ENCODE measurements at places on chromosomes 7 and 10.

DNA sequence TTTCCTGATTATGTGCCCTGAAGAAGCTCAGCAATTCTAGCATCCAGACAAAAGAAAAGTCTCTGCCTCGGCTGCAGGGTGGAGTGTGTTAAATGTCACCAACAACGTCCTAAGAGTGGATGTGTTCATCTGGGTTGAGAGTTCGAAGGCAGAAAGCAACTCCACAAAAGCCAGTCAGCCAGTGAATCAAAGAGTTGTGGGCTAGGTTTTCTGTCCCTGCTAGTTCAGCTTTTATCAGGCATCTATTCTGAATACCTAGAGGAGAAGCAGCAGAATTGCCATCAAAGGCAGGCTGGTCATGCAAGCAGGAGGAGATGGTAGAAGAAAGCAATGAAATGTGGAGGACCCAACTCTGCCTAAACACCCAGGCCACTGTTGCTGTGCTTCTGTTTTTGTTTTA is 205.2 kb downstream of the KLF6 start:
- no peak for DNase-seq

- no peak for DNase-seq
Measured at GRCh38 chr7:68688416-68689086, 909.7 kb upstream of the AUTS2 start.

GRCh38 chr10:93186653-93187052 is 113.0 kb downstream of the CYP26A1 start:
- DNase-seq: no peak

DNA sequence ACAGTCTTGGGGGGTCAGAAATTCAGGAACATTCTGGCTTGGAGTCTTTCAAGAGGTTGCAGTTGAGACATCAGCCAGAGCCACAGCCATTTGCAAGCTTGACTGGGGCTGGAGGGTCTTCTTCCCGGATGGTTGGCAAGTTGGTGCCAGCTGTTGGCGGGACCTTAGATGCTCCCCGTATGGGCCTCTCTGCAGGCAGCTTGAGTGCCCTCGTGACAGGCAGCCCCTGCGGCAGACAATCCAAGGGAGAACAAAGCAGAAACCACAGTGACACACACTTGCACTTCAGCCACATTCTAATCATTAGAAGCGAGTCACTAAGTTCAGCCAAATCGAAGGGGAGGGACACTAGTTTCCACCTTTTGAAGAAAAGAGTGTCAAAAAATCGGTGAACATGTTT is 59.4 kb upstream of the MXI1 start:
- peak; percentile 31 for DNase-seq

DNA sequence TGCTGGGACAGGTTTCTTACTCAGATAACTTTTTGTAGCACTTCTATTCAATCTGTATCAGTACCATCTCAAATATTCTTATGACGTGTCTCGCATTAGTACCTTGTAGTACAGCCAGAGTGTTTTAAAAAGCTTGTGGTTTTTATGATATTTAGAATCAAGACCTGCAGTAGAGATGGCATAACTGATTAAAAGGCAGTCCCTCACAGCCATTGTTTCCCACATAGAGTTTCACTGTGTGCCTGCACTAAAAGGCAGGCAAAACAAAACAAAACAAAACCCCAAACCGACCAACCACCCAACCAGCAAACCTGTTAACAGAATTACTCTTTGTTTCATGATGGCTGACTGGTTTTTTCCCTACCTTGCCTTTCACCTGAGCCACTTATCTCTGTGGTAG is 221.3 kb upstream of the DGKB start:
- DNase-seq: no peak

- no peak for DNase-seq
Measured at GRCh38 chr7:136528329-136528728, 340.1 kb upstream of the CHRM2 start.

GRCh38 chr7:73613954-73614735 is 10.2 kb downstream of the MLXIPL start:
- DNase-seq: no peak

GRCh38 chr7:37541810-37542443 is 93.3 kb upstream of the ELMO1 start:
- DNase-seq: no peak

- no peak for DNase-seq
Measured at GRCh38 chr10:93225938-93226337, 152.2 kb downstream of the CYP26A1 start.

- DNase-seq: no peak
Measured at GRCh38 chr7:112791465-112792168, 1.4 kb upstream of the TMEM168 start.

DNA sequence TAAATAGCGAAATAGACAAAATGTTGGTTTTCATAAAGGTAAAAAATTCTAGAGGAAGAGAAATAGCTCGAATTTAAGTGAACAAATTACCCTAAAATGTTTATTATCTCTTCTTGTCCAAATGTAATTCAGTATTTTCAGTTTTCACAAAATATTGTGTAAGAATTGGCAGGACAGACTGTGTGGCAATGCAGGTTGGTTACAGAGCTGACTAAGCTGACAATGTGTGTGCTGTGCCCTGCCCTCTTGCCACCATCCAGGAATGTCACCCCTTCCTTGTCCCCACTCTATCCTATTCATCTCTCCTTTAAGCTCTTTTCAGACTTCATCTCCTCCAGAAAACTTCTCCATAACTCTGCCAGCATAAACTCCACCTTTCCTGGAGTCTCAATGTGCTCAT is 46.1 kb downstream of the COL28A1 start:
- DNase-seq: no peak

DNA sequence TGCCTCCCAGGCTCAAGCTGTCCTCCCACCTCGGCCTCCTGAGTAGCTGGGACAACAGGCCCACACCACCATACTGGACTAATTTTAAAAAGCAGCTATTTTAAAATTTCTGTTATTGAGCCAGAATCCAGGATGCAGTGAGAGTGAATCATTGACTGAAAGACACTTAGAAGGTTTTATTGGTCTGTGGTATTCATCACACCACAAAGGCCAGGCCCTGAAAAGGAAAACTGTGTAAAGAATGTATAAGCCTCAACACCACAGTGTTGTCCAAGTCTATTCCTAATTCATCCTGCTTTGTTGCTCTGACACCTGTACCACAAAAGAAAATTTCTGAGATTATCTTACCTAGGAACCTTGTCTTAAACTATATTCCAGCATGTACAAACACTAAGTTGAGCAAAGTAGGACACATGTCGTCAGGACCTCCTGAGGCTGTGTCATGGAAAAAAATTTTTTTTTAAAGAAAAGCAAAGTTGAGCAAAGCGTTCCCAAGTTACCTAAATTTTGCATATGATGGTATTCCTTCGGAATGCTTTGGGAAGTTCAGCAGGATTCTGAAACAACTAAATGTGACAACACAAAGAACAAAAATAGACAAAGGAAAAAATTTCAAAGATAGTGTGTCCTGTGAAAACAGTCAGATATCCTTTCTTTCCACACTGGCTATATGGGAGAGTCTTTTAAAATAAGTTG is 129.6 kb upstream of the MKLN1 start:
- no peak for DNase-seq

DNA sequence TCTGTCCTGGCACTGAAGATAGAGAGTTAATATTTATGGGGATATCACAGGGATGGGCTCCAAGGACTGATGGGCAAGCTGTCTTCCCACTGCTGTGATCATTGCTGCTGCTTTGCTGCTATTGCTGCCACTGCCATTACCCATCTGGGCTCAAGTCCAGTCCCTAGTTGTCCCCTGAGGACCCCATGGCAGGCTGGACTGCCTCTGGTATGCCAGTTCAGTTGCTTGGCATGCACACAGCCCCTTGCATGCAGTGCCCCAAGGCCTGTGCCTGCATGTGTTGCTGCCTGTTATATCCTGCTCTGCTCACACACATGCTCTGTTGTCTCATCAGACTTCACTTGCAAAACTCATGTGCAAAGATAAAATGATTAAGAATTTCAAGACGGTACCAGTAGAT is 109.5 kb downstream of the ADRA2A start:
- no peak for DNase-seq

DNA sequence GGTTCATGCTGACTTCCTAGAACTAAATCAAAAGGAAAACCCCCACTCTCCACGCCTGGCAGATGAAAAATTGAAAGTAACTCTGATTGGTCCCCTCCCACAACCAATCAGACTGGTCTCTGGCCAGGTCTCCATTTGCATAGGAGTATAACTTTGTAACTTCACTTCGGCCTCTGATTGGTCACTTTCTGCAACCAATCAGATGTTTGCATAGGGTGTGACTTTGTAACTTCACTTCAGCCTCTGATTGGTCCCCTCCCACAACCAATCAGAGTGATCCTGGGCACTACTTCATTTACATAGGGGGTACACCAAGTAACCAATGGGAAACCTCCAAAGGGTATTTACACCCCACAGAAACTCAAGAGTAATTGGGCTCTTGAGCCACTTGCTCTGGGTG is 306.6 kb upstream of the PFKP start:
- no peak for DNase-seq

DNA sequence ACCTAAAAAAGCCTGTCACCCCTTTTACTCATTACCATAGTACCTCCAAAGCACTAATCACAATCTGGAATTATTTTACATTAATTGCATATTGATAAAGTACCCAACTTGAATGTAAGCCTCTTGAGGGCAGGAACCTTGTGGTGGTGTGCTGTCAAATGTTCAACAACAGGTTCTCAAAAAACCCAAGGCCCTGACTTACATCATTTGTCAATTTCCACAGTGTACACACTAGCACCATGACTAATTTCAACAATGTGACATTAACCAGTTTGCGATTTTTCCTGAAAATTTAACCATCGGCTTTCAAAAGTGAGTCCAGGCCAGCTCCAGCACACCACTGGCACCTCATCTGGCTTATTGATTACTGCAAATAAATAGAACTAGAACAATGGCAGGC is 87.5 kb downstream of the SVOPL start:
- no peak for DNase-seq

DNA sequence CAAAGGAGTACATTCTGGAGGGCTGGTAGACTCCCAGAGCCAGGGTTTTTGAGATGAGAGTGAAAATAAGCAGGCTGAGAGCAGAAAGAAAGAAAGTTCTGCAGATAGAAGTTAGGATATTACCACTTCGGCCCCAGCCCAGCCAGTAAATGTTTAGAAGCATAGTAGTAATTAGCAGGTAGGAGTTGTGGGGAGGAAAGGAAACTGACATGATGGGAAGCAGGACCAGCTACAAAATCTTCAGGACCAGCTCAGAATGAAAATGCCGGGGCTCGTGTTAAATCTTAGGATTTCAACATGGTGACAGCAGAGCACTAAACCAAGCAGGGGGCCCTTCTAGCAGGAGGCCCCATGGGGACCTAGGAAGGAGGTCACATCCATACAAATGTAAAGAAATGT is 28.7 kb downstream of the PRSS2 start:
- no peak for DNase-seq

DNA sequence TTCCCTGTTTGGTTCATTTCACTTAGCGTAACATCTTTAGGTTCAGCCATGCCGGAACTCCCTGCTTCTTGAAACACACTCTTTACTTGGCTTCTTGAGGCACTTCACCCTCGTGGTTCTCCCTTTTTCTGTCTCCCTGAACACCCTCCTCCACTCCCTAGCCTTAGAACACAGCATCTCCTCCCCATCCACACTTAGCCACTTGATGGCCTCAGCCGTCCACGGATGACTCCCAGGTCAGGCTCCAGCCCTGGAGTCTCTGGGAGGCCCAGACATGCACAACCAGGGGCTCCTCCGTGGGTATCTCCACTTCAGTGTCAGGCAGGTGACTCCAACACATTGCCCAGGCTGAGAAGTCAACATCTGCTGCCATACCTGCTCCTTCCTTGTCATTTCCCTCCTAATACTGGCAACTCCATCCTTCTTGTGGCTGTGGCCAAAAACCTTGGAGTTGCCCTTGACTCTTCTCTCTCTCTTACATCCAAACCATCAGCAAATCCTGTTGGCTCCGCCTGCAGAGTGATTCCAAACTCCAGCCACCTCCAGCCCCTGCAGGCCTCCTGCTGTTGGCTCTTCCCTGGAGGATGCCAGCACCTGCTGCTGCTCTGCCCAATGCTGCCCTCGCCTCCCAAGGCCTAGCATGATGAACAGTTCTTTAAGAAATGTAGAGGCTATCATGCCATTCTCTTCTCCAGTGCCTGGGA is 8.4 kb upstream of the INMT start:
- no peak for DNase-seq
